Esophagus mucosa (tissue), 1 donor: ENCODE measurements at places on chromosomes 4 and X.

GRCh38 chr4:138833974-138834373 lies 181.6 kb upstream of the NOCT start:
- no peak for ATAC-seq

- ATAC-seq: no peak
Observed at GRCh38 chr4:154977228-154977627, 196.2 kb downstream of the RBM46 start.

DNA sequence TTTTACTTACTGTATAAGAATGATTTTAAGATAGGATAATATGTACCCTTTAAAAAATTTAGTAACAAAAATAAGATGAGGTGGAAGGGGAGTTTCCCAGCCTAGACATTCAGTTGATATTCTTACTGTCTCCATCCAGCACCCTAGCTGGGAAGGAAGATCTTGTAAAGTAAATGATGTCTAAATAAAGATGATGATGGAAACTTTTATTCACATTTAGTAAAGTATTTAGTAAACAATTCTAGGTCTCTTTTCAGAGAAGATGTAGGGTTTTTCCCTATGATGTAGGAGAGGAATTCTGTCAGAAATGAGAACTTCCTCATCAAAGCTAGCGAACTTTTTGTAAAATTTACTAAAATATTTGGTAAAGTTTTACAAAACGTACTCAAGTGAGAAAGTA lies 136.8 kb downstream of the RAPGEF2 start:
- ATAC-seq: no peak

DNA sequence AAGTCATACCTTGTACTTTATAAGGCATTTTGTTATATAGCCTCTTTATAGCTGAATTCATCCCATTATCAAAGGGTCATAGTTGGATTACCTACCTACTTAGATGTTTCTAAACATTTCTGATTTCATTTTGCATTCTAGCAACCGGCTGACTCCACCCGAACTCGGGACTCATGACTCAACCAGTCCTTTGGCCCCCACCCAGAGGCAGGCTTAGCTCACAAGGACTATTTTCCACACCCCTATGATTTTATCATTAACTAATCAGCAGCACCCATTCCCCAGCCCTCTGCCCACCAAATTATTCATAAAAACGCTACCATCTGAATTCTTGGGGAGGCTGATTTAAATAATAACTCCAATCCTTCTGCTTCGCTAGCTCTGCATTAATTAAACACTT lies 79.9 kb upstream of the EGFL6 start:
- ATAC-seq: peak; percentile 44

DNA sequence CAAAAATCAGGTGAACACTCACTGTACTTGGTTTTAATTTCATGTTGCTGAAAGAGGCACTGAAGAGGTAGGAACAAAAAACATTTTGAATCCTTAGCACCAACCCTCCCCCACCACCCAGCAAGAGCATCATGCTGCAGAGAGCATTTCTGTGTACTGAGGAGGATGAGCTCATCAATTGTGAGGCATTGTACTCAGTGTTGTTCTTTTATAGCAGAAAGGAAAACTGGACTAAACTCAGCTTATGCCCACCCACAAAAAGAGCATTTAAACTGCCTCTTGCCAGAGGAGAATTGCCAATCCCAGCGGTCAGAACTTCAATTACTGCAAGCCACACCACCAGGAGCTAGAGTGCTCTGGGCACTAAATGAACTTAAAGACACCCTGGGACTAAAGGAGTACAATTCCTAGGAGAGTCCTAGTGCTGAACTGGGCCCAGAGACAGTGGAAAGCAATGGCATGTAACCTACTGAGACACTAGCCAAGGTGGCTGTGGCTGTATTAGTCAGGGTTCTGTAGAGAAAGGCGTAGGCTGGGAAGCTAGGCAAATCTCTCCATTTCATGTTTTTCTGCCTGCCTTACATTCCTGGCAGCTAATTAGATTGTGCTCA lies 280.7 kb upstream of the KLHL4 start:
- ATAC-seq: no peak

DNA sequence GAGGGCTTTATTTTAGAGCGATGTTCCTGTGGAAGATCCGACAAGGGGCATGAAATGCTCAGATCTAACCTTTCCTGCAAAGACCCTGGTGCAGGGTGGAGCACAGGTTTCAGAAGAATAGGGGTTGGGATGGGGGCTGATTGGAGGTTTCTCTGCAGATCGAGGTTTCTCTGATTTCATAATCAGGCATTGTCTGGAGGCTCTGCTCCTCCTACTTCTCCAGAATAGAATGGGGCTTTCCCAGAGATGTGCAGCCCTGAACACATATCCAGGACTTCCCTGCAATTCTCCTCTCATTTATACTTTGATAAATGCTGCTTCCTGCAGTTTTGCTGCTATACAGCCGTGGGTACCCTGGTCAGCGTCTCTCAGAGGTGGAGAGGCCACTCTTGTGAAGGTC lies 397.6 kb upstream of the BOD1L1 start:
- no peak for ATAC-seq

GRCh38 chrX:13750204-13750603 lies 15.7 kb downstream of the OFD1 start:
- ATAC-seq: peak; percentile 70

GRCh38 chr4:16717266-16717970 lies 181.0 kb downstream of the LDB2 start:
- ATAC-seq: no peak

- ATAC-seq: no peak
Observed at GRCh38 chr4:23091711-23092110, 399.0 kb downstream of the GBA3 start.

DNA sequence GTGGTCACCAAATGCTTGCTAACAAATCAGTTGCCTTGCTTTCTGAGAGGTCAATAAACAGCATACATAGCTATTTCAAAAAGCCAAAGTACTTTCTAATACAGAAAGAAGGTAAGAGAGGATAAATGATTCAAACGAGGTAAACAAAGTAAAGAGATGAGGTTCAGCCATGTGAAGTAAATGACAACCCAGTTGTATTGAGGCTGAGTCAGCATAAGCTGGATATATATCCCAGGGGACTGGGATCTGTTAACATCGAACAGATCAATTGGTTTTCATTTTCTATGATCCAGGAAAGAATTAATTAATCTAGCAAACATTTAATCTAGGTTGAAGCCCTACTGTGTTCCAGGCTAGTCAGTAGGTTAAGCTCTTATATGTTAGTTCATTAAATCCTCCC lies 97.3 kb upstream of the GRIA3 start:
- no peak for ATAC-seq

GRCh38 chrX:48003367-48003757 lies 427 bp downstream of the ZNF182 start:
- peak; percentile 7 for ATAC-seq

GRCh38 chrX:41133551-41133950 lies 48.3 kb downstream of the USP9X start:
- no peak for ATAC-seq

- ATAC-seq: no peak
Observed at GRCh38 chr4:81061344-81061730, 30.8 kb downstream of the BMP3 start.

- no peak for ATAC-seq
Observed at GRCh38 chrX:14073071-14073470, 43.4 kb upstream of the GEMIN8 start.

DNA sequence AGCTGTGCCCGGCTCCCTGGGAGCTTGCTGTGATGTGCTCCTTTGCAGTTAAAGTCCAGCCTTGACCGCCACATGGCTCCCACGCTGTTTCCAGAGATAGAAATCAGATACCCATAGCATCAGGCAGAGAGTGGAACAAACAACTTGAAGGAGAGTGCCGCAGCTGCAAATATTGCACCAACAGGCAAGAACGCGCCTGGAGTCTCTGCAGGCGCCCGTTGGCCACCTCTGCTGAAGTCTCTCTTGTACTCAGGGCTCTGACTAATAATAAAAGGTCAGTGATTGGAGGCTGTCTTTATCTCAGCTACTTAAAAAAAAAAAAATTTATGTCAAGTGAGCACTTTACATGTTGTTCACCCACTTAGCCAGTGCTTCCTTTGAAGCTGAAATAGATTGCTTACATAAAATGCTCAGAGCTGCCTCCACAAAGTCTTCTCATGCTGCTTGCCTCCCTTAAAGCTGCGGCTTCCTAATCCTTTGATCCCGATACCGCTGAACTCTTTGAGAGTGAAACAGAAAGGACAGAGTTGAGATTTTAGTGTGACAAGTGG lies 30.9 kb upstream of the TENM3 start:
- peak; percentile 51 for ATAC-seq

DNA sequence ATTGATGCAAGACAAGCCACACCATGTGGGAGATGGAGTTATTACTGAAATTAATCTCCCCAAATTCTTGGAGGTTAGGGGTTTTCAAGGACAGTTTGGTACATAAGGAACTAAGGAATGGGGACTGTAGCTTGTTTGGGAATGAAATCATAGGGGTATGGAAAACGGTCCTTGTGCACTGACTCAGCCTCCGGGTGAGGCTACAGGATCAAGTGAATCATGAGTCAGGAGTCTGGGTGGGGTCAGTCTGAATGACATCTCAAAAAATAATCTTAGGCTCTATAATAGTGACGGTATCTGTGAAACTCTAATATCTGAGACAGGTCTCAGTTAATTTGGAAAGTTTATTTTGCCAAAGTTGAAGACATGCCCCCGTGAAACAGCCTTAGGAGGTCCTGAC lies 128.5 kb upstream of the CYSLTR1 start:
- ATAC-seq: peak; percentile 93

GRCh38 chr4:36029951-36030350 lies 214.4 kb downstream of the ARAP2 start:
- ATAC-seq: no peak

DNA sequence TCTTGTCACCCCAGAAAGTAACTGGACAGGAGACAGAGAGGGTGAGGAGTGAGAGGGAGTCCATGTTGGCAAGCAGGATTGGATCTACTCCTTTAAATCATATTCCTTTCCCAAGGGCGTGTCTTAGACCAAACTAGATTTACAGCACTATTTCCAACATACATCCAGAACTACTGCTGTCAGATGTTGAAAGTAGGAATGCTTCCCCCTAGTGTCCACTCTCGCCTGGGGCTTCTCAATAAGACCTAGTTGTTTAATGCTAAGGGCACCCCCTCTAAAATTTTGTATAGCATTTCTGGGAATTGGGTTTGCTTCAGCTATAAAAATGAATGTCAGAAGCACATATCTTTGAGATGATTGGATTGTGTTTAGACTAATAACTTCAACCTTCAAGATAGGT lies 13.3 kb downstream of the OFD1 start:
- peak; percentile 69 for ATAC-seq

GRCh38 chr4:76386566-76387305 lies 34.2 kb downstream of the CCDC158 start:
- no peak for ATAC-seq

- peak; percentile 92 for ATAC-seq
Observed at GRCh38 chrX:135521405-135522131, 1.1 kb downstream of the INTS6L start.

DNA sequence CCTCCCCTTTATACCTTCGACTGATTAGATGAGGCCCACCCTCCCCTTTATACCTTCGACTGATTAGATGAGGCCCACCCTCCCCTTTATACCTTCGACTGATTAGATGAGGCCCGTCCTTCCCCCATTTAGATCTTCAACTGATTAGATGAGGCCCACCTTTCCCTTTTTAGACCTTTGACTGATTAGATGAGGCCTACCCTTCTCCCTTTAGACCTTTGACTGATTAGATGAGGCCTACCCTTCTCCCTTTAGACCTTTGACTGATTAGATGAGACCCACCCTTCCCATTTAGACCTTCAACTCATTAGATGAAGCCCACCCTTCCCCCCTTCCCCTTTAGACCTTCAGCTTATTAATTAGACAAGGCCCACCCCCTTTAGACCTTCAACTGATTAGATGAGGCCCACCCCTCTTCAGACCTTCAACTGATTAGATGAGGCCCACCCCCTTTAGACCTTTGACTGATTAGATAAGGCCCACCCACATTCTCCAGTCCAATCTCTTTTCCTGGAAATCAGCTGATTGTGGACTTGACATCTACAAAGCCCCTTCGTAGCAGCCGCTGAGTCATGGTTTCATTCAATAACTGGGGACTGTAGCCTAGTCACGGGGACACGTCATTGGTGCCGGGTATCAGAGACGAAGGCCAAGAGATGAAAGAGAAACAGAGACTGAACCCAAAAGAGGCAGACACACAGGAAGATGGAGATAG lies 28.8 kb upstream of the IL3RA start:
- no peak for ATAC-seq

DNA sequence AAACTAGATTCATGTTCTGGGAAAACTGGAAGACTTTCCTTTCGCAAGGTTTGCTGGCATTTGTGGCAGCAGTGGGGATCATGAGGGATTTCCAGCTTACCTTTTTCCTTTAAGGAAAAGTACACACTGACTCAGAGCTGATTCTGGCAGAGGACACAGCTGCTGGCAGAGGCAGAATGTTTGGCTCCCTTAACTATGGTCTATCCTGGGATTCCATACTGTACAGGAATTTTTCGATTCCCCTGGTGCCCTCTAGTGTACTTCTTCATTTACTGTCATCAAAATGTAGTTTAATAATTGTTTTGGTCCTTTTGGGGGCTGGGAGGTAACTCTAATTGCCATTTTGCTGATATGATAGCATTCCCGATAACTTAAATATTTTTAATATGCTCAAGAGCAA lies 152.7 kb downstream of the GABRG1 start:
- no peak for ATAC-seq

DNA sequence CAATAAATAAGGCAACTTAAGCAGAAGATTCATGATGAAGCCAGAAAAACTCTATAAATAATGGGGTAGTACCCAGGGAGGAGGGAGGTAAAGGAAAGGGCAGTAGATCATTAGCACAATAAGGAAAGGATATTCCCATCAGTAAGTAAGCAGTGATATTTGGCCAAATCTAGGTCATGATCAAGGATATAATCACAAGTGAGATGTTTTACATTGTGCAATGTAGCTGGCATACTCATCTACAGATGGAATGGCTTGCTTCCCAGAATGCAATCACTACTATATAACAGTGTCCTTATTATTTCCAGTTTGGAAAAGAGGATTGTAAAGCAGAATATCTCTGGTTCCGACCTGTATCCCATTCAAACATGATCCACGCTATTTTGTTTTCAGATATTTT lies 483.4 kb downstream of the RPA4 start:
- no peak for ATAC-seq

DNA sequence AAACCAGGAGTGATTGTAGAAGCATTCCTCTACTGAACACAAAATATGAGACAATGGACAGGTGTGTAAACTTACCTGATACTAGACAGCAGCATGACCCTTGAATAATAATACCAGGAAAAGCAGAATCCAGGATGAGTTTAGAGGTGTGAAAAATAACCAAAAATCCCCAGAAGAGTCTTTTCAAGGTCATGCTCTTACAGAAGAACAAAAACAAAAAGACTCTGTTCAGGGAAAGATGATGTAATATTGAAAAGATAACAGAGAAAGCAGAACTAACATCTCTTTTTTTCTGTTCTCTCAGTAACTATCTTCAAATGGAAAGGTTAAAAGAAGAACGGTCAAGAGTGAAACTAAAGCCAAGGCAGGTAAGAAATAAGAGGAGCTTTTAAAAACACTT lies 14.0 kb upstream of the ARHGAP10 start:
- ATAC-seq: no peak

DNA sequence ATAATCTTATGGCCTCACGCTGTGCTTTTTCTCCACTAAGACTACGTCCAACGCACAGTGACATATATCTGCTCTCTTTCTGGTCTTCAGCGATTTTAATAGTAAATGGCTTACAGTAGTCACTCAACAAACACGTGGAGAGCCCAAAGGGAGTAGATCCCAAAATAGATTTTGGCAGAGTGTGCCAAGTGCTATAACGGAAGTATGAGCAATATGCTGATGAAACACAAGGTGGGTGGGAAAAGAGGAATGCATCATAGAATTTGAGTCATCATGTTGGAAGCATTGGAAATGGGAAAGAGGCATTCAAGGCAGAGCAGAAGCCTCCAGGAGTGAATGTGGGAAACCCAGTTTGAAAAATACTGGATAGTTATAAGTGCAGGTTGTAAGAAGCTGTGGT lies 129.1 kb upstream of the LDB2 start:
- ATAC-seq: peak; percentile 68
